ENCODE measurements at places on chromosomes 12 and 14.

GRCh38 chr12:2173971-2174370 is 121.2 kb downstream of the CACNA1C start:
- DNase-seq: no peak

GRCh38 chr12:128911861-128912260 is 58.6 kb downstream of the GLT1D1 start:
- no peak for DNase-seq

DNA sequence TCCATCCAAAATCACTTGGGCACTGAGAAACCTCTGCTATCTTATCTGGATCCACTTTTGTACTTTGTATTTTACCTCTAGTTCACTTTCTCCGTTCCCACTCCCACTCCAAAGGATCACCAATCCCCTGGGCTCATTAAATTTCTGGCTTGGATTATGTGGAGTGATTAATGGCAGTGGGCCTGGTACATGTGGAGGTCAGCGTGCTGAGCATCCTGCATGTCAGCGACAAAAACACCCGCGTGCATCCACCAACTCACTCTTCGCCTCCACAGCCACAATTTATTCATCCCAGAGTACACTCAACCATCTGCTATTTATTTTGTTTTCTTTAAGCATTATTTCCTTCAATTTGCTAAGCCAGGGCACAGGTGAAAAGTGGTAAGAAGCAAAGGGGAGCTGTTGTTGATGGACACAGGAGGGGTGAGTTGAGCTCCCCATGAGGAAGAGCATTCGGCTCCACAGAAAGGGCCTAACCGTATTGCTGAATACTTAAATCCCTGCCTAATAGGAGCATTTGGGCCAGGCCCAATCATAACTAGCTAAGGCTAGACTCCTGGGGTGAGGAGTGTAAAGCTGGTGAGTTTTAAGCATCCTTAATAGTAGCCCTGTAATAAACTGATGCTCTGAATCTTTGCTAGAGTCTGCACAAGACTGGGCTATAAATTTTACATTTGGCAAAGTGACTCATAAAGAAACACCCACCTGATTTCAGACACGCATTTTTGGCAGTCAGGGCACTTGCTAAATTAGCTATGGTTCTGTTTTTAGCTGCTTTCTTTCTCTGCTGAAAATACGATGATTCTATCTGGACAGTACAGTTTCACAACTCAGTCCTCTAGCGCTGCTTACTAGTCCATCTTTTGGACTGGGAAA is 137.8 kb downstream of the SLC25A21 start:
- DNase-seq: no peak

DNA sequence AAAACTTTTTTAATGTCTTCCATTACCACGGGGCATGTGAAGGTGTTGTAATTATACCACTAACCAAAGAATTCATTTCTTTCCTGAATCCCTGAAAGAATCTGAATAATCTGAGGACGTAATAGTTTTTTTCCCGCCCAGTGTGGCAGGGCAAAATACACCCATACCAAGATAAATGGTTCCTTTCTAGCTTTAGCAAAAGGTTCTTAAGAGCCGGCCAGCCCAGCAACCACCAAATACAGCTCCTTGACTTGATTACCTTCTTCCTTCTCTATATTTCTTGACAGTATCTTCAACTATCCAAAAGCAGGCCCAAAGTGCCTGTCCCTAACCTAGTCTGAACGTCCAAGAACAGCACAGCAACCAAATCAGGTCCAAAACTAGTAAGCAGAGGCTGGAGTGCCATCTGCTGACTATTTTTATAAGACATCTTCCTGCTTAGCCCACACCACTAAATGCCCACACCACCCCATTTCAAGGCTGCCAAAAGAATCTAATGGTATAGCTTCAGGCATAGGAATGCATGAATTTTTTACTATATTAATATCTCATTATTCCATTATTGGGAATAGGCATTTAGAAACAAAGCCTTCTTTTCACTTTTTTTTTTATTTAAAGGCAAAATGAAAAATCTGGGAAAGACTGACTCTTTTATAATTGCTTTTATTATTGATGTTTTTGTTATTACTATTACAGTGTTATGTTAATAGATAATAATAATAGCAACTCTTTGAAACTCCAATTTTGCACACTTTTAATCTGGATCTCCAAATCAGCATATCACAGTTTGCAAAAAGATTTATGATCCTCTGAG is 524.4 kb downstream of the MED13L start:
- DNase-seq: no peak

DNA sequence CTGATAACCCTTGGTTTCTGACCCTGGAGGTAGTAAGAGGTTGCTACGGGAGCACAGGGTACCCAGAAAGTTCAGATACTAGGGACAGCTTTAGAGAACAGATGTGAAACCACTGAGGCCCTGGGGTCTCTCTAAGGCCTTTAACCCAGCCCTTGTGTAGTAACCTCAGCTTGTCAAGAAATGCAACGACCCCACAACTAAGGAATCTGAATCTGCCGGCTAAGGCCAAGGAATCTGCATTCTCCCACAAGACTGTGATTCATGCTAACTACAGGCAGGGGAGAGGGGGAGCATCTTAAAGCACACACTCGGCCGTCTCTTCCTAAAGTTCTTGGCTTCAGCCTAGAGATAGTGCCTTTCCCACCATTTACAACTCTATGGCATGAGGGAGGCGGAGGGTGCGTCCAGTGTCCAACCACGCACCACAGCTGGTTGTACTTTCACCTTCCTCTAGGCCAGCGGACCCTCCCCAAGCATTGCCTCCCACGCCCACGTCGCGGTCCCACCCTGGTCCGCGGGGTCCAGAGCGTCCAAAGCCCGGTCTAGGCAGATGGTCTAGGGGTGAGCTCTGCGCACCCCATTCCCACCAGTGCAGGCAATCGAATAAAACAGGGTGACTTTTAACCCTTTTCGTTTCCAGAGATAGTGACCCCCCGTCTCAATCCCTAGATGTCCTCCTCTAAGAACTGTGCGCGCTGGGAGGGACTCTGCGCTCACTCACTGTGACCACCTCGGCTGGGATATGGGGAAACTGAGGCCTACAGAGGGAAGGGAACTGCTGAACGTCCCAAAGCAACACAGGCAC is 735 bp upstream of the VASH1 start:
- no peak for DNase-seq

- peak; percentile 82 for DNase-seq
Measured at GRCh38 chr12:24081606-24082005, 132.1 kb upstream of the SOX5 start.

- no peak for DNase-seq
Measured at GRCh38 chr12:115574826-115575225, 702.7 kb downstream of the MED13L start.

GRCh38 chr12:51972849-51973273 is 21.4 kb downstream of the ACVR1B start:
- no peak for DNase-seq
